K562 (cell line): ENCODE measurements at places on chromosomes 1 and 21.

- DNase-seq: peak; percentile 90
Measured at GRCh38 chr1:160085686-160086455, 4.5 kb downstream of the KCNJ9 start.

DNA sequence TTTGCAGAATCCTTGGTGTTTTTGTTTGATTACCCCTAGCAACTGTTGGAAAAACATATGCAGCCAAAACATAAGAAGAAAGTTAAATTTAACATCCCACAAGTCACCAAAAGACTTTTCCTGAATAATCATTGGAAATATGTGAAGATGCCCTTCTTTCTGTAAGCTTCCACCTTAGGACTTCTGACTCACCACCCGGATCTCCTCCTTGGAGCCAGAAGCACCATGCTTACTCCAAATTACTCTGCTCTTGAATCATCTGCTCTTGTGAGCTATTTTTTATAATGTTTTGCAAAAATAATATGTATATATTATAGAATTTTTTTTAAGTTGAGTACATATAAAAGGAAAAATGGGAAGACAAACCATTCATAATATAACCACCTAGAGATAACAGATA lies 391.7 kb downstream of the KCTD3 start:
- DNase-seq: no peak

DNA sequence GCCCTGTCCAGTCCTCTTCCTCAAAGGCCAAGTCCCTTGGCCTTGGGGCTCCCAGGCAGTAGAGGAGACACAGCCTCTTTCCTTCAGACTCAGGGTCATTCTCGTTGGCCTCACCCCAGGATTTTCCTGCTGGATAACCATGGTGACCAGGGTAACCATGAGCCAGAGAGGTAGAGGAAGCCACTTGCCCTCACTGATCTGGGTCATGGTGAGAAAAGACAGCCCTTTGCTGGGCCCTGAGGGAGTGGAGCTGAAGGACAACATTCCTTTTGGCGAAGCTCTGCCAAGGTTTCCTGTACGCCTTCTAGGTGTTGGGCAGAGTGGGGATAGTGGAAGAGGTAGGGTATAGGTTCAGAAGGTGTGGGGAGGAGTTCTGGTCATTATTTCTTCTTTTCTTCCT lies 53.1 kb upstream of the WNT4 start:
- DNase-seq: no peak

DNA sequence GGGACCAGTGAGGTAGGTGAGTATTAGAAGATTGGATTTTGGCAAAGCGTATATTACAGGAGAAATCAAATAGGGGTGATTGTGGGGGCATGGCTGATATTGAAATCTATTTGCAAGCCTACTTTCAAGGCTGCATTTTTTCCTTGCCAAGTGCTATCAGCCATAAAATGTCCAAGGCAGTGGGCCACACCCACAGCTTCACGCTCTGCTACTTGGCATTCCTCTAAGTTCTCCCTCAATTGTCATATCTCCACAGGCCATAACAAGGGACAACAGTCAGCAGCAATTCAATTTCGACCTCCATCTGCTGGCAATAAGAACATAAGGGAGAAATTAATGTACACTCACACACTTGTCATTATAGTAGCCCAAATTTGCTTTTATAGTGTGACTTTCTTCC lies 667.1 kb upstream of the PKN2 start:
- DNase-seq: no peak

DNA sequence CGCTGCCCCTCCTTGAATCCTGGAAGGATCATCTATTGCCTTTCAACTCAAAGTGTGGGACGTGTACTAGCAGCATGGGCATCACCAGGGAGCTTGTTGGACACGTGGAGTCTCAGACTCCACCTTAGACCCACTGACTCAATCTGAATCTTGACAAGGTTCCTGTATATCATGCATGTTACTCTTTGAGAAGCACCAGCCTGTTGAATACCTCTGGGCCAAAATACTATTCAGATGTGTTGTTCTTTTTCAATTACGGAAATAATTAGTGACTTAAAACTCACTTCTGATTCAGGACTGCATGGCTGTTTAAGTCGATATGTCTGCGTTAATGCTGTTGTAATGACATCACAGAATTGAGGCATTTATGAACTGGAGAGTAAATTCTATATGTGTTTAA lies 70.8 kb downstream of the ST6GALNAC3 start:
- DNase-seq: no peak

GRCh38 chr1:202315576-202316168 lies 26.1 kb downstream of the UBE2T start:
- peak; percentile 81 for DNase-seq

- no peak for DNase-seq
Measured at GRCh38 chr1:209586221-209586740, 2.8 kb downstream of the CAMK1G start.

DNA sequence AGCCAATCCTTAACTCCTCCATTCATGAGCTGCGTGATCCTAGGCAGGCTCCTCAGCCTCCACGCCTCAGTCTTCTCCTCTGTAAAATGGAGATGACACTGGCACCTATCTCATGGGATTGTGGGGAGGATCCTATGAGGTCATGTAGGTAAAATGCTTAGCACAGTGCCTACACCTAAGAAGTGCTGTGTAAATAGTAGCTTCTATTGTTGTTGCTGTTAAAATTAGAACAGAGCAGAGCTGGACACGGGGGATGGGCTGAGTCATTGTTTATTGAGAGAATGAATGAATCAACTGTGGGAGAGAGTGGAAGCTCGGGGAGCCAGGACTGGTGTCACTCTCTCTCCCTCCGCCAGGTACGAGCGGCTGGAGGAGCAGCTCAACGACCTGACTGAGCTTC lies 43.0 kb downstream of the TMCC2 start:
- no peak for DNase-seq

GRCh38 chr1:197170538-197170937 lies 24.1 kb upstream of the ASPM start:
- DNase-seq: no peak

DNA sequence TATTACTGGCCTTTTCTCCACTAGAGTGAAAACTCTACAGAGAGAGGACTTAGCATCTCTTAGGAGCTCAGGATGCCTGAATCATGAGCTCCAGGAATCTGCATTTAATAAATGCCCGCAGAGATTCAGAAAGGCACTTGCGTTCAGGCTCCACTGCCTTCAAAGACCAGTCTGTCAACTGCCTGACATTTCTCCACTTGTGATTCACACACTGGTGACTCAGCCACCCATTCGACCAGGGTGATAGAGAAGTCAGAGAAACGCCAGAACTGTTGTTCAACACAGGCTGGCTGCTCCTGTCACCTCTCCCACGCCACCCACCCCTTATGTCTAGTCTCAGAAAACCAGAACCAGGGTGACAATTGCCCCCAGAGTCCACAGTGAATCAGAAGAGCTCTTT lies 26.9 kb upstream of the LBR start:
- peak; percentile 53 for DNase-seq

- no peak for DNase-seq
Measured at GRCh38 chr1:160752406-160752805, 13.4 kb downstream of the SLAMF7 start.

GRCh38 chr1:246600579-246600978 lies 34.3 kb downstream of the CNST start:
- no peak for DNase-seq

DNA sequence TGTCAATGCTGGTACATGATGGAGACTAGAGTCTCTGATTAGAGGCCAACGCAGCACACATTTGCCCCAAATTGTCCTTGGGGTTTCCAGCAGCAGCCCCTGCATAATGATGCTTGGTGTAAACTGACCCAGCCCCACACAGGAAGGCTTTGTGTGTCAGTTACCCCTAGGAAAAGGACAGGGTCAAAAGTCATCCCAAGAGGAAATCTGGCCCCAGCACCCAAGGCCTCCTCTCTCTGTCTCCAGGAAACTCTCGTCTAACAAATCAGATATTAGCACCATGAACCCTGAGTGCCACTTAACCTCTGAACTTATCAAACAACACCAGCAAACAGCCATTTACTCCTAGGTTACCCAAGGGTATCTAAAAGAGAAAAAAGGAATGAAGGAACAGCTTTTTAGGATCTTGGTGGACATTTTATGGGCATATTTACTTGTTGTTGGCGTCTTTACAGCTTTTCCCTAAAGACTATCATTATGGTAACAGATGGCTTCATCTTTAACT lies 84.5 kb downstream of the PSMG1 start:
- no peak for DNase-seq

DNA sequence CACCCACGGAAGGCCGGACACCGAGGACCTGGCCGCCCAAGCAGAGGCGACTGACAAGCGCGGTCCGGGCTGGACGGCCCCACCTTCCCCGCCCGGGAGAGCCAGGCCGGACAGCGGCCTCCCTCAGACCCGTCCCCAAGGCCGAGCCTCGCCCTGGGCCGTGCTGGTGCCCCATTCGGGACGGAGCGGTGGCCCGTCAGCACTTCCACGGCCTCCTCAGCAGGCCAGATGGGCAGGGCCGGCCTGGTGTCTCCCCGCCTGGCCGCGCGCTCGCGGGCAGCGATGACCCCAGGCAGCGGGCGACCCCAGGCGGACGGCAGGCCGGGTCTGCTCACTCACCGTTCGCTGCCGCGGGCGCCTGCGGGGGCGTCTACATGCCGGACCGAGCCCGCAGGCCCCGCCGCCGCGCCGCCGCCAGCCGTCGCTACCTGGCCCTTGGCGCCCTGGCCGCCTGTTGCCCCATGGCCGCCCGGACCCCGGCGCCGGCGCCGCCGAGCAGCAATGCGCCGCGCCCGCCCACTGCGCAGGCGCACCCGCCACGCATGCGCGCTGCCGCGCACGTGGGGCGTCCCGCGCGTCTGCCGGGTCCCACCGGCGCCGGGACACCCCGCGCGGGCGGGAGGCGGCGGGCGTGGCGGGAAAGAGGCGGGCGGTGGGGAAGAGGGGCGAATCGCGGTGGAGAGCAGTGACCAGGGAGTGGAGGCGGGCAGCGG lies at the start of gene NADK:
TSS of gene NADK (minus strand) at position 521 of the 713 bp plus-strand sequence. CDS start 13,064 bp downstream, outside the sequence.
- DNase-seq: peak; percentile 94

DNA sequence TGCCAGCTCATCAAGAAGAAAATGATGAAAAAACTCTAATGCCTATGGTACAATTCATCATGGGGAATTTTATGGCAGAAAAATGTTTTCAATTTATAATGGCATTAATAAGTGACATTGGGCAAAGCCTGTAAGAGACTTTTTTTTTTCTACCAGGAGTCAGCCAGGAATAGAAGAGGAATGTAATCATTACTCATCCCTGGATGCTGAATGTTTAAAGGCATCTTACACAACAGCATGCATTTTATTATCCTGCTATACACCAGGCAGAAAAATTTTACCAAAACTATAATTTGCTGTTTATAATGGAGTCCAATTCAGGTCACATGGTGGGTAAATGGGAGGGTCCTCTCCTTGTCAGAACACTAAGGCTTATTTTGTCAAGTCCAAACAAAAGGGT lies 189.9 kb upstream of the BEND5 start:
- DNase-seq: no peak

- no peak for DNase-seq
Measured at GRCh38 chr1:59006932-59007331, 223.1 kb upstream of the JUN start.

DNA sequence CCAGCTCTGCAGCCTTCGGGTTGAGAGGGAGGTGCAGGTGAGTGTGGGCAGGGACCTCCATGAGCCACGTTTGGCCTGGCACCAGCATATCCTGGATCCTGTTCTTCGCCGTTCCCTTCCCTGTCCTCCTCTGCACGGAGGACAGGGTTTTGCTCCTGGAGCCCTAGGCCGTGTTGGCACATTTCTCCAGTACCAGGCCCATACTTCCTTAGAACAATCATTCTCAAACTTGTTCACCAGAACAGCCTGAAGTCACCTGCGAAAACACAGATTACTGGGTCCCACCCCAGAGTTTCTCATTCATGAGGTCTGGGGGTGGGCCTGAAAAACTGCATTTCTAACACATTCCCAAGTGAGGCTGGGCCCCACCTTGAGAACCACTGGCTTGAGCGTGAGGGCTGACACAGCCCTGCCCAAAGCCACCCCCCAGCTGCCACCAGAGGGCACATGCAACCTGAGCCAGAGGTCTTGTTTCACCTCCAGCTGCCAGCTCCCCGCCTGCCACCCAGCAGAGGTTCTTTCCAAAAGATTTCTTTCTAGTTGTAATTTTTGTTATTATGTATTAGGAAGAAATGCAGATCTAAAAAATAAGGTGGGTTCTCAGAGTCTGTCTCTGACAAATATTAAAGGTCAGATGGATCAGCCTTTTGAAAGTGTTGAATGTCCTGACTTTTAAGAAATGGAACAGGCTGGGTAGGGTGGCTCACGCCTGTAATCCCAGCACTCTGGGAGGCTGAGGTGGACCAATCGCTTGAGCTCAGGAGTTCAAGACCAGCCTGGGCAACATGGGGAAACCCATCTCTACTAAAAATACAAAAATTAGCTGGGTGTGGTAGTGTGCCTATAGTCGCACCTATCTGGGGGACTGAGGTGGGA lies 39.6 kb upstream of the LDLRAP1 start:
- DNase-seq: no peak

- DNase-seq: no peak
Measured at GRCh38 chr1:20382711-20383110, 92.0 kb downstream of the VWA5B1 start.

DNA sequence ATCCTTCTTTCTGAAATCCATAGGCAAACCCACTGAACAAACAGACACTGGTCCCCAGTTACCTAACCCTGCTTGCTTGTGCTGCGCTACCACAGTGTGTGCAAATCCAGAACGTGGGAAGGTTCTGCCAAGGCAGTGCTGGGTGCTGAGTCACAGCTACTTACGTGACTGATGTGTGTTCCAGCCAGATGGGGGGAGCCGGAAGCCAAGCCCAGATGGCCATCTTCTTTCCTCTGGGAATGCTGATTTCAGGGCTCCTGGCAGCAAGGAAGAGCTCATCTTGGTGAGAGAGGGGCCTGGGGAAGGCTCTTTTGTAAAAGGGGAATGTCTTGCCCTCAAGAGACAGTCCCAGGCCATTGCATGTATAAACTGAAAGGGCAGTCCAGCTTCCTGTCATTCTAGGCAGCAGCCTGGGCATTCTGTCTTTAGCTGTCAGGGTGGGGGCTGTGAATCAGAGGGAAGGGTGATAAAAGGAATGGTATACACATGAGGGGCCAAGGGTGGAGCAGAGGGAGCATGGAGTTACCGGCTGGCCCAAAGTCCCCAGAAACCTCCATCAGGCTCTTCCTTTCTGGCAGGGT lies 54.1 kb downstream of the CD46 start:
- DNase-seq: peak; percentile 90

GRCh38 chr1:244319283-244320132 lies 132.2 kb downstream of the ADSS2 start:
- DNase-seq: no peak

DNA sequence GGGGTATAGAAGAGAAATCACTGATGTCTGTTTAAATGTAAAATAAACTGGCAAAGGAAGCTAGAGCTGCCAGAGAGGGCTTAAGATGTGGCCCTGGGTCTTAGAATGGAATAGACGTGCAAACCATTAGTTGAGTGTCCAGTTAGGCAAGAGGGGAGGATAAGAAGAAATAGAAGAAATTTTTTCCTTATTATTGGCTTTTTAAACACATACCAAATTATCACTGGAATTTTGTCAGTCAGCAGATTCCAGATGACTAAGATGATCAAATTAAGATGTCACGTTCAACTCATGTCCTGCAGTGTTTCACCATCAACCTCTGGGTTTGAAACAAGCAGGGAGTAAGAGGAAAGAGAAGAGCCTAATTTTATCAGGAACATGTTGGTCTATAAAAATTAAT lies 71.6 kb upstream of the C1orf21 start:
- DNase-seq: no peak
